GOT3 (cell line): ENCODE measurements at places on chromosomes 11 and 22.

GRCh38 chr11:61630089-61630488 lies 49.2 kb upstream of the SYT7 start:
- DNase-seq, result no peak

DNA sequence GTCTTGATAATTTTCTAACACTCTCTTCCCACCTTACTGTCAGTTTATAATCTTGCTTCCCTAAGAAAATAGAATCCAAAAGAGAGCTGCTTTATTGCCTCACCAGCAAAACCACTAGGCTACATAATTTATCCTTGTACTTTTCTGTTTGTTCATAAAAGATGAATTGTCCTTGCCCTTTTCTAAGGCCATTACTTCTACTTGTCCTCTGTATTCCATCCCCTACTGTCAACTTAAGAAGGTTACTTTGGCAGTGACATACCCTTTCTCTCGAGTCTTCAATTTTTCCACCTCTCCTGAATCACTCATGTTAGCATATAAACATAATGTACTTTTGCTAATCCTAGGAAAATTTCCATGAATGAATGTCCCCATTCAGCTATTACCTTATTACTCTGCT lies 18.0 kb downstream of the BIRC2 start:
- no peak for DNase-seq

GRCh38 chr11:15471048-15471894 lies 356.5 kb downstream of the INSC start:
- DNase-seq, result no peak

GRCh38 chr22:41571786-41572185 lies 11.0 kb downstream of the CSDC2 start:
- DNase-seq, result no peak

GRCh38 chr11:83456075-83456474 lies 169.9 kb upstream of the CCDC90B start:
- DNase-seq, result no peak

DNA sequence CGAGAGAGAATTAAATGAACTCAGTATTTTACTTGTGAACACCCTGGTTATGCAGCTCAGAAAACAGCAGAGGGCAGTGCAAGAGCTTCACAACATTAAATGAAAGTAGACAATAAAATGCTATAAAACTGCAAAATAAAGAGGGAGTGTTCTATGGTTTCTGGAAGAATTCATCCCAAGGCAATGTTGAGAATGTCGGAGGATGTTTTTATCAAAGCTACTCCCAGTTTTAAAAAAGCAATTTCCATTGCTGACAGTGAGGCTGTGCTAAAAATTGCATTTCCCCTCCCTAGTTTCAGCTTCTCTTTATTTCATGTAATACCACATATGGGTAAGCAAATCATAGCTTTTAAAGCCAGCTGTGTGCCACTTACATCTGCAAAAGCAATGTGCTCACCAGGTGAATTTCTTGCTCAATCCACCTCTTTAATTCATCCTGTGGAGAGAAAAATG lies 296.8 kb downstream of the RAB38 start:
- no peak for DNase-seq

- DNase-seq, result no peak
These were observed 25.1 kb downstream of the NUP50 start for GRCh38 chr22:45188779-45189178.

GRCh38 chr11:125433454-125434121 lies 62.5 kb downstream of the FEZ1 start:
- no peak for DNase-seq

- no peak for DNase-seq
These were observed 14.3 kb upstream of the MUC2 start for GRCh38 chr11:1060410-1060809.

DNA sequence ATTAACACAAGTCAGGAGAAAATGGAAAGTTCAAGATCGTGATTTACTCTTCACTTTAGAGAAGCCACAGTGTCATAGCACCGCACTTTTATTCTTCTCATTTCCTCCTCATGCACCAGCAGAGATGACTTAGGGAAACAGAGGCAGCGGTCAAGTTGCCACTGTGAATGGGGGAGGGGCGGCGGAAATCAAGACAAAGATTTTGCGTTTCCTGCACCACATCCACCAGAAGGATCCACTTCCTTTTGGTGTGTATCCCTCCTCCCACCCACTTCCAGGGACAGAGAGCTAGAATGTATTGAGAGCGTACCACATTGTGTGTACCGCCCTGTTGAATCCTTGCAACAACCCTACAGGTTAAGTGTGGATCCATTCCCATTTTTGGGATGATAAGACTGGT lies 21.8 kb downstream of the TSPAN18 start:
- no peak for DNase-seq

- no peak for DNase-seq
These were observed 55.3 kb upstream of the FBXO3 start for GRCh38 chr11:33829430-33830141.

DNA sequence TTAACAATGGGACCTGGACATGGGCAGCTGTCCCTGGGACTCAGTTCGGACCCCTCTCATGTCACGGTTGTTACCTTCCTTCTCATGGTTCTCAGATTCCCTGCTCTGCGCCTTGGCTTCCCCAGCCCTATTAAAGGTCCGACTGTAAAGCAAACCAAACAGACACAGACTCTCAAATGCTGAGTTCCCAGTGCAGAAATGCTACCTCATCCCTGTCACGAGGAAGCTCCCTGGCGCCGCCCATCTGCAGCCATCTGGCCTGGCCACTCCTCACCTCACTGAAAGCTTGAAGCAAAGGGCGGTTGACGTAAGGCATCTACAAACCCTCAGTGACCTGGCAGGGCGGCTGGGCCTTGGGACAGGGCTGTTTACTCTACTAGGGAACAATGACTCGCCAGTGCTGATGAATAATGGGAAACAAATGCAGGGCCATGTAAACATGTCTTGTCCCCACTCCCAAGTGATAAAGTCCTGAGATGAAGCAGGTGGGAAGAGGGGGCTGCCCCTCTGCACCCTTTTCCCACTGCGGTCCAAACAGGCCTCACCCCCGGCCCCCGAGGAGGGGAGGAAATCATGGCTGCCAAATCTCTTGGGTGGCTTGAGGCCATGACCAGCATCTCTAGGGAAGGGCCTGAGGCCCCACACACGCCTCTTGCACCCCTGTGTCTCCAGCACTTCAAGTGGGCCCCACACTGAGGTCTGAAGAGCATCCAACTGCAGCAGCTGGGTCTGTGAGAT lies 49.3 kb downstream of the SCUBE1 start:
- no peak for DNase-seq

GRCh38 chr11:17476317-17477083 lies at the start of gene ABCC8:
TSS of gene ABCC8 (minus strand) at chr11:17476845. CDS start at chr11:17476776, 69 bp downstream.
- DNase-seq, result no peak

DNA sequence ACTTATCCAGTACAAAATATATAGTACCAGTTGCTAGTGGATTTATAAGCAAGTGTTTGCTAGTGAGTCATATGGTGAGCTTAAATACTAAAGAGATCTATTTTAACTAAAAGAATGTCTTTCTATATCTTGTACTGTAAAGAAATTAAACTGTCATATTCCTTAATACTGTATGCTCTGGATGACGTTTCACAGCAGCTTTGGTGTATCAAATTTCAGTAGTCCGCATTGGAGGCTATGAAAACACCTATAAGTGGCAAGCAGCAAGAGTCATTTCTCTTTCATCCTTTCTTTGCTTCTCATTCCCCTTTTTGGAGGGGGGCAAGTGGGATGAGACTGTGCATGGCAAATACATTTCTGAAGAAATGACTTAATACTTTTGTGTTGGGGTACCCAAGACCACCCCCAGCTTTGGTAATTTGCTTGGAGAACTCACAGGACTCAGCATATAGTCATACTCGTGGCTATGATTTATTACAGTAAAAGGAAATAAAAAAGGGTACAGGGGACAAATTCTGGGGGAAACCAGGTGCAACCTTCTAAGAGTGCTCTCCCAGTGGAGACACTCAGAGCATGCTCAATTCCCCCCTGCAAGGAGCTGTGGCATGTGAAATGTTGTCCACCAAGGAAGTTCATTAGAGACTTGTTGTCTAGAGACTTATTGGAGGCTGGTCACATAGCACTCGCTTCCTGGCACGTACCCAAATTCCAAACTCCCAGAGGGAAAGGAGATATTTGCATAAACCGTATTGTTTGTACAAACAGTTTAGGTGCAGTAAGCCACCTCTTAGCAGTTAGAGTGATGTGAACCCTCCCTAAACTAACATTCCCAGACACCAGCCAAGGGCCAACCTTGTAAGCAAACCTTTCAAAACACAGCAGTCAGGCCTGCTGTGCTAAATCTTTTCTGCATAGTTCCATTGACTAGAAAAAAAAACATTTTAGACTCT lies 210.8 kb downstream of the PGR start:
- no peak for DNase-seq

GRCh38 chr11:68107689-68108088 lies 13.5 kb downstream of the CHKA start:
- no peak for DNase-seq

GRCh38 chr11:17719028-17719937 lies at the start of gene MYOD1:
TSS of gene MYOD1 (plus strand) at chr11:17719571. CDS start at chr11:17719783, 212 bp downstream.
- no peak for DNase-seq
